ENCODE measurements at places on chromosomes 1 and 21.

GRCh38 chr1:72357411-72357810 lies 75.1 kb upstream of the NEGR1 start:
- DNase-seq = no peak

DNA sequence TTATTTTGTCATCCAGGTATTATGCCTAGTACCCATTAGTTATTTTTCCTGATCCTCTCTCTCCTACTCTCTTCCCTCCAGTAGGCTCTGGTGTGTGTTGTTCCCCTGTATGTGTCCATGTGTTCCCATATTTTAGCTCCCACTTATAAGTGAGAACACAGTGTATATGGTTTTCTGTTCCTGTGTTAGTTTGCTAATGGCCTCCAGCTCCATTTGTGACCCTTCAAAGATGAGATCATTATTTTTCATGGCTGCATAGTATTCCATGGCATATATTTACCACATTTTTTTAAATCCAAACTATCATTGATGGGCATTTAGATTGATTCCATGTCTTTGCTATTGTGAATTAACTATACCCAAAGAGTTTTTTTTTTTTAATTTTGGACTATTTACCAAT lies 1675.7 kb upstream of the B3GALT2 start:
- DNase-seq = no peak

- no peak for DNase-seq
Observed at GRCh38 chr1:63878932-63879331, 105.1 kb downstream of the ROR1 start.

- DNase-seq = no peak
Observed at GRCh38 chr1:106268070-106268469, 788.4 kb upstream of the PRMT6 start.

GRCh38 chr1:221394011-221394544 lies 347.8 kb downstream of the DUSP10 start:
- peak; percentile 7 for DNase-seq

DNA sequence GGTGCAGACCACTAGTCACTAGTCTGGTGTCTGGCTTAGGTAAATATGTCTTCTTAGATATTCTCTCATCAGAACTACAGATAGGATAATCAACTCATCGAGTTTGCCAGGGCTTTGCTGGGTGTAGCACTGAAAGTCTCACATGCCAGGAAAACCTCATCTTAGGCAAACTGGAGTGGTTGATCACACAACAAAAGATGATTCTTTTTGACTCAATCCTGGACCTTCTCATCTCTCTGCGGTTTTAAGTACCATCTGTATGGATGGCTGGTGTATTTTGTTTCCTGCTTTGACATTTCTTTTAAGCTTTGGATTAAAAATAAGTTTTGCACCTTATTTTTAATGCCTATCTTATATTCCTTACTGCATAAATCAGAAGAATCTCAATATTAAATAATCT lies 11.3 kb downstream of the GBP2 start:
- no peak for DNase-seq

- no peak for DNase-seq
Observed at GRCh38 chr1:38173848-38174247, 127.3 kb upstream of the POU3F1 start.
